Mesenchymal stem cell (in vitro differentiated cells and primary cell): ENCODE measurements at places on chromosomes 2 and 18.
A peak's percentile ranks its signal among the peaks of the same experiment; 100 is the strongest.

GRCh38 chr2:130901061-130901460, 64.3 kb downstream of the ARHGEF4 start:
- DNase-seq, result no peak

DNA sequence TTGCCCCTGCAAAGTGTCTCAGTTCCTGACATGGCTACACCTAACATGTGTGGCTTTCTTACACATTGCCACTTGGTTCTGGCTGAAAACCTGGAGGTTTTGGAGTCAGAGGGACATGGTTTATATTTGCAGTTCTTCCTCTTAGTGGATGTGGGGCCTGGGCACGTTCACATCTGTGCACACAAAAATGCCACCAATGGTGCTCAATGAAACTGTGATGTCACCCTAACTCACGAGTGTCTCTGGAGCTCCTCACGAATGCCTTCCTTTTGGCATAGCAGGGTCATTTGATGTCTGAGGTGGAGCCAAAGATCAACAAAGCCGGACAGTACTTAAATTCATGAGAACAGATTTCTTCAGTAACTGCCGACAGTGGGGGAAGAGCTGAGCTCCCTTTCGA, 231.7 kb upstream of the HS6ST1 start:
- DNase-seq, result no peak

DNA sequence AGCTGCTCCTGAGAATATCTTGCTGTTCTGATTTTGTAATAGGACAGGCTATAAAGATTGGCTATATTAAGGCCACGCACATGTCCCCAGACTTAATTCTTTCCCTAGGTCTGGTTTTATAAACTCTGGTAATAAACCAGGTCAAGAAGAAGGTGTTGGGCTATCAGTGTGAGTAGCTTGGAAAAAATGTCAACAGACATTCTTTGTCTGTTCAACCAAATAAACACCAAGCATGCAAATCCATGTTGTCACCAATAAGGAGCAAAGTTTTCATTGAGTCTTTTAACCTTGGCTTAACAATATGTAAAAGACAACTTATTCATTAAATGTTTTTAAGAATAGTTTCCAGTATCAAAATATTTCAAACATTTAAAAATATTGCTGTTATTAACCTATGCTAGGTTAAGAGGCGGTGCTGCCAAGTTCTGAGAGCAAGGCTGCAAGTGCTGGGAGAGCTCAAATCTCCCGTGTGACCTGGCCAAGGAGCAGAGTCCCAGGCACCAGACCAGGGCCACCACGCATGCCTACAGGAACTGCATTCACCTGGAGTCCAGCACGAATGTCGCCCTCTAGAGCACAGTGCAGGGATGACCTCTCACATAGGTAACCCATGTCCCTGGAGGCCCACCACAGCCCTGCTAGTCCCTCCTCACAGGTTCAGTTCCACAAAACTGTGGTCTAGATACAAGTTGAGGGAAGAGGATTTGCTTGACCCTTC, 120.5 kb upstream of the POU3F3 start:
- no peak for DNase-seq

GRCh38 chr2:201072201-201072530, 365 bp downstream of the NDUFB3 start:
- DNase-seq, result no peak

- no peak for DNase-seq
These were observed 71.3 kb downstream of the UGGT1 start for GRCh38 chr2:128162266-128162665.

DNA sequence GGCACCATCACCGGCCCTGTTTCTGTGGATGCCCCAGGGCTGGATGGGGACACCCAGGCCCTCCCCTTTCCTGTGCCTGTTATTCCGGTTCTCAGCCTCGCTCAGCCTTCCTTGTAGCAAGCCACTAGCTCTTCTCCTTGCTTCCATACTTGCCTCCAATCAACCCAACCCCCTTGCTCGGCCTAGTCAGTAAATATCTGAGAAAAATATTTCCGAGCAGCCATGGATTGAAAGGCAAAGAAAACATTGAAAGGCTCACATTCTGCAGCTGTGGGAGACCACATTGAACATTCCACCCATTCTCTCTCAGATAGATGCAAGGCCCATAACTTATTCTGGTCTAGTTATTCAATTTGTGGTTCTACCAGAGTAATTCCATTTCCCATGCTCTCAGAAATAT, 114.9 kb downstream of the SPP2 start:
- DNase-seq, result peak; percentile 24

- peak; percentile 22 for DNase-seq
These were observed 676 bp downstream of the KLHL23 start for GRCh38 chr2:169734169-169734847.

- no peak for DNase-seq
These were observed 819.8 kb upstream of the ID2 start for GRCh38 chr2:7861910-7862702.

- no peak for DNase-seq
These were observed 21.0 kb upstream of the CDKL4 start for GRCh38 chr2:39264733-39265132.

- peak; percentile 52 for DNase-seq
These were observed 10.1 kb downstream of the CYP26B1 start for GRCh38 chr2:72137498-72138010.
